ENCODE measurements at places on chromosomes 2 and 18. TPM values are rescaled to one million over a fixed set of nuclear protein-coding genes. Genes with fewer than 3 reads are reported as not detected.

DNA sequence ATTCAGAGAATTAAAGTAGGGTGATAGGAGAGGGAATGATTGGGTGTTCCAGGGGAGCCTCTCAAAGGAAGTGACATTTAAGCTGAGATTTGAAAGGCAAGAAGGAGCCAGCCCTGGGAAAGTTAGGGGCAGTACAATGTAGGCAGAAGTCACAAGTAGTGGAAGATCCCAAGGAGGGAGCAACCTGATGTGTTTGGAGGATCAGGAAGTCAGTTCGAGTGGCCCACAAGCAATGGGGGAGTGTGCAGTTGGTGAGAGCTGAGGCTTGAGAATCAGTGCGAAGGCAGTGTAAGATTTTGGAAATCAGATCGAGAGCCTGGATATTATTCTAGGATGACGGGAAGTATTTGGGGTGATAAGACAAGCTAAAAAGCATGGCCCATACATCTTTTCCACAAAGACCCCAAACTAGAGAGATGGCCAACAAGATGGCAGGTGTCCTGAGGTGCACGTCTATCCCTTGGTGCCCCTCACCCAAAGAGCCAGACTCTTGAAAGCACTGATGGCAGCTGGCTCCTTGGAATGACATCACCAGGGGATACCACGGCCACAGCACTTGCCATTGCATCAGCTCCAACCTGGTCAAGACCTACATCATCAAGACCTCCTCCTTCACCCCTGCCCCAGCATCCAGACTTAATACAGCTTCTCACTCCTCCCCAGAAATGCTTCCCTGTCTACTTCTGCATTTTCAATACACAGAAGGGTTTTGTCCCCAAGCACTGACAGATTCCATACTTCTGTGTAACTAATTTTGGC, 127.3 kb downstream of the BCL2 start:
- DNase-seq, result no peak

The KCNIP3 gene
- total RNA-seq, result 20.8 TPM

DNA sequence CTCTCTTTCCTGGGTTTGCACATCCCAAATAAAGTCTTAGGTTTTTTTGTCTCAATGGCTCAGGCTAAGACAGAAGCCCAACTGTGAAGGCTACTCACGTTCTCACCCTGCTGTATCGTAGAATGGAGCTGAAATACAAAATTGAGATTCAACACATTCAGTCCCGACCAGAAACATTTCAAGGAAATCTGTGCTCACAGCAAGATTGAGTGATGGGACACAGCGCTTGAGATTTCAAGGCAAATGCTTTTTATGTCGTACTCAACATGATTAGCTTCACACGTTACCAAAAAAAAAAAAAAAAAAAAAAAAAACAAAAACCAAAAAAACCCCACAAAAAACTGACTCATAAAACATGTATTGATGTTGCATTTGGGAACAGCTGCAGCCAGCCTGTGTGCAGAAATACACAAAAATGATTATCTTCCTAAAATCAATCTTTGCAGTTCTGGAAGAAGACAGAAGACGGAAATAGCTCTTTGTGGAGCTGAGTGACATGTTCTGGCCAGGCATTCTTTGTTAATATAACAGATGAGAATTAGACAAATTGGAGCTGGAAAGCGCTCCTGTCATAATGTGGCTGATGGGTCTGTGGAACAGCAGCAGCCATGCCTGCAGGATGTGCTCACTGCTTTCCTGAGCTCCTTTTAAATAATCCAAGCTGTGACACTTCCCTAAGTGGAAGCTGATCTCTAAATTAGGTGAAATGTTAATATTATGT, 453.2 kb downstream of the LPIN1 start:
- no peak for DNase-seq

- no peak for DNase-seq
These were observed 272.0 kb downstream of the MYCN start for GRCh38 chr2:16212321-16212720.

GRCh38 chr18:23244401-23244800, 109.1 kb downstream of the CABLES1 start:
- DNase-seq, result no peak

DNA sequence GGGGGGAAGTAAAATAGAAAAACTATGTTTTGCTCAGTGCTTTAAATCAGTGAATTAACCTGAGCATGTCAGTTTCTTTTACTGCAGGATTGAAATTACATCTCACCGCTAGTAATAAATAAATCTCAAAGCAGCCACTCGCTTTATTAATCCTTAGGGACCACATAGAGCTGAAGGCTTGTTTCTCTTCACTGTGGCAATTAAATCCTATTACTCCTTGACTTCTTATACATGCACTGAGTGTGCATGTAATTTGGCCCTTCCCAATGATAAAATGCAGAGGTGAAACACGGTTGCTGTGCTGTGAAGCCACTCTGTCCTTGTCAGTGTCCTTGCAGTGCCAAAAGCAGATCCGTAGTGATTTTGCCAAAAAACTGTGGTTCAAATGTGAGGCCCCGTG, 77.1 kb upstream of the RBM44 start:
- no peak for DNase-seq

The AKAIN1 gene
- 6.9 TPM for total RNA-seq

DNA sequence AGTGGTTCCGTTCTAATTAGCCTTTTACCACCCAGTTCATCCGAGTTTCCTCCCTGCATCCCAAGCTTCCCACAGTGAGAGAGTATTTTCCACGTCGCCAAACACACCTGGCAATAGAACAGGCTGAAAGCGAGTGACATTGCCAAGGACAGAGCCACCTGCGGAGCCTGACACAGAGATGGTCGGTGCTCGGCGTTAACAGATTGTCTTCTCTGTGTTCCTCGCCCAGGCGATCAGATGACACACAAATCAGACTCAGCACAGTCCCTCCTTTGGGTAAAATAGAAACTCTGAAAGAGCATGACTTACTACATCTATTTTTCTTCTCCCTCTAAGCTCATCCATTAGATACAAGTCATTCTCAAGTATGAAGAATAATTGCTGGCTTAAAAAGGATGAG, 107.7 kb downstream of the CD226 start:
- DNase-seq, result peak; percentile 80

The G6PC2 gene
- not detected for total RNA-seq

All from cerebellum (tissue), 4 donors.